Fibroblast of gingiva (primary cell): ENCODE measurements at places on chromosomes 6 and 20.
A peak's percentile ranks its signal among the peaks of the same experiment; 100 is the strongest.

DNA sequence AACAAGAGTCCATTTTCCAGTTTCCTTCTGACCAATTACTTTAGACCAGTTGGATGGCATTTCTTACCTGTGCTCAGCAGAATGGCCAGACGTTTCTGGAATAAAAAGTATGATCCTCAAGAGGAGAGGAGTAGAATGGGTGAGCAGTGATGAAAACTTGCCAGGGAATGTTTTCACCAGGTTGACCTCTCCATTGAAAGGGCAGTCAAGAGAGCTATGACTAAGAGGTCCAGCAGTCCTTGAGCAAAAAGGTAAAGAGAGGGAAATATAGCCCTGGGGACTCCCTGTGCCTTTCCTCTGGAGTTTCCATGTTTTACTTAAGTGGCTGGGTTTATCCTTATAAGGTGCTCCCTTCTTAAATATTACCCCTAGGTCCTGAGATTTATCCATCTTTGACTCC, 210.9 kb downstream of the TBX18 start:
- DNase-seq: no peak

DNA sequence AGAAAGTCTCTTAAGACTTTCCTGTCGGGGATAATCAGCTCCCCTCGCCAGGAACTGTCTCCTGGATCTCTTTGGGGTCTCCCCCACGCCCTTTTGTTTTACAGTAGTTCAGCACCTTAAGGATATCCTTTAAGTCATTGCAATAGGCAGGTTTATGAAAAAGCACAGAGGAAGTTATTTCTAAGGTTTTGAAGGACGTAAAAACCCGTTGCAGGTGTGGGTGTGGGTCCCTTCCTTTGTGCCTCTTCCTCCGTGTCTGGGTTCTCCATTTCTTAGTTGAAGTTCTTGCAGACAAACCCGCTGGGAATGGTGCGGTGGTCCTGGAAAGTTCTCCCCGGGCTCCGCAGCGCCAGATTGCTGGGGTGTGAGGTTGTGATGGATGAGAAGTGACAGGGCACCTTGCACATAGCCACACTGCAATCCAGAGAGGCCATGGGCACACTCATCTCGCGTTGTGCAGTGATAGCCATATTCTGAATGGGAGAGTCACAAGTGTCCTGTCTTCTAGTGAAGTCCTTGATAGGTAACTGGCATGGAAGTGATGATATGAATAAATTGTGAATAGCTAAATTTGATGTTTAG, 65.2 kb downstream of the GTF2H5 start:
- DNase-seq: no peak

DNA sequence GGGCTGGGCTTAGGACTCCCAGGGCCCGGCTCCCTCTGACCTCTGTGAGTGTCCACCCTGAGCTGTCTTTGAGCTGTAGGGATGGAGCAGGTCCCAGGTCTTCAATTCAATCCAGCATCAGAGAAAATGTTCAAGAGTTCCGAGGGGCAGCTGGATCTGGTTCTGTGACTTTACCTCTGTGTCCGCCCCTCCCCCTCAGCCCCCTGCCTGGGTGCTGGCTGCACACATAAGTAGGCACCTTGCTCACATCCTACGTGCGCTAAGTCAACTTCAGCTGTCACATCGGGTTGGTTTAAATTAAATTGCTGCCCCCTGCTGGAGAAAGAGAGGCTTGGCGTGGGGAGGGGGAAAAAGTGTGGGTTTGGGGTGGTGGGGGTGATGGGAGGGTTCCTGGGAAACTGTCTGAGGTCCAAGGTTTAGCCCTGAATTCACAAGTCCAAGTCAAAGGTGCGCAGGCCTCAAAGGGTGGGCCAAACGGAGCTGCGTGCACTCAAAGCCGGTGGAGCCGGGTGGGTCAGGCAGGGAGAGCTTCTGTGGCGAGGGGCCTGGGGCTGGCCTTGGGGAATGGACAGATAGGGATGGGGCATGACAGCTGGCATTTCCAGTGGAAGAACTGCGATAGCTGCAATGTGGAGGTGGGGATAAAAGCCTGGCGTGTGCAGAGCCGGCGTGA, 3.0 kb downstream of the WFDC5 start:
- no peak for DNase-seq

- DNase-seq: no peak
Measured at GRCh38 chr20:10318291-10319024, 99.8 kb downstream of the SNAP25 start.

- DNase-seq: no peak
Measured at GRCh38 chr6:128666405-128666804, 146.0 kb upstream of the PTPRK start.

GRCh38 chr6:37822851-37823682, 3.5 kb downstream of the ZFAND3 start:
- peak; percentile 25 for DNase-seq

DNA sequence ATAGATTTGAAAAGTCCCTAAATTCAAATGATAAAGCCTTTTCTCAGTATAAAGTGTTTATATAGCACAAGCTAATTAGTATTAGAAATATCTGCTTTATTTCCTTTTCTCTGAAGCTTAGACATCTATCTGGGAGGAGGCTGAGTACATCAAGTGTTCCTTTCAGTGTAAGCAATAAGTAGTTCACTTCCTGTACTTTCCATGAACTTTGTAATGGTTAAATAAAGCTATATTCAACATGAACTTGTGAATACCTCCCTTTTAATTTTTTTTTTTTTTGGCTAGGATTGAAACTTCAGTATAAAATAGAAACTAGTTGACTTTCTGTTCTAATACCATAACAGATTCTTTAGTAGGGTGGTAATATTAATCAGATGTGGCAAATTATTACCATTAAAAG, 190.9 kb downstream of the CENPW start:
- DNase-seq: no peak
